CD4-positive, alpha-beta memory T cell (primary cell): ENCODE measurements at places on chromosomes 5 and 9. TPM values are rescaled to one million over a fixed set of nuclear protein-coding genes. Genes with fewer than 3 reads are reported as not detected.

DNA sequence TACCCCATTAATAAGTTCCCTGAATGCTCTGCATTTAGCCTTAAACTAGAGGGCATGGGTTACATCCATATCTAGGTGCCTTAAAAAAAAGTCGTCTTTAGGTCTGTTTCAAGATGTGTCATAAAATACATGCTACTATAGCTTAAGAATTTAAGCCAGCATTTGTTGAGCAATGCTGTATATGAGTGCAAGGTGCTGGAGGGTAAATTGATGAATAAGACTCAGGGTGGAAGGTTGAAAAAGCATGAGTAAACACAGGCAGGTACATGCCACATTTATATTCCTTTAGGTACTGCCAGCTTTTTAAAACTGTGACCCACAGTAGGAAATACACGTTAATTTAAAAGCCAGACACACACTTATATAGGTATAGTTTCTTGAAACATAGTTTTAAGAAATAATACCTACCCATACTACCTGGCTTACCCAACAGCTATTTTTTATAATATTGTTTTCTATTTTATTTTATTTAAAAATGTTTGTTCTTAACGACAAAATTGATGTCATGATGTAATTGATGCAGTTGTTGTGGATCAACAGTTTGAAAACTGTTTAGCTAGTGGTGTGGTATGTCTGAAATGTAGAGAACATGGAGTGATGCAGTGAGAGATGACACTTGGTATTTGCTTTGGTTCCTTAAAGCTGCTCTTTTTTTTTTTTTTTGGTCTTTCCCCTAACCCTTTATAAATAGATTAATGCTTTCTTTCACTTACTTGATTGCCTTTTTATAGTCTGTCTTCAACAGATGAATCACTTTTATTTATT, 3.9 kb downstream of the HMGCR start:
- H3K27me3 ChIP-seq, result no peaks in the 10 kb centered on the region
- H3K4me3 ChIP-seq, result no peak overlapping the region
- peaks cover 26% of the 10 kb centered on the region for H3K4me1 ChIP-seq
- DNase-seq, result no peak

DNA sequence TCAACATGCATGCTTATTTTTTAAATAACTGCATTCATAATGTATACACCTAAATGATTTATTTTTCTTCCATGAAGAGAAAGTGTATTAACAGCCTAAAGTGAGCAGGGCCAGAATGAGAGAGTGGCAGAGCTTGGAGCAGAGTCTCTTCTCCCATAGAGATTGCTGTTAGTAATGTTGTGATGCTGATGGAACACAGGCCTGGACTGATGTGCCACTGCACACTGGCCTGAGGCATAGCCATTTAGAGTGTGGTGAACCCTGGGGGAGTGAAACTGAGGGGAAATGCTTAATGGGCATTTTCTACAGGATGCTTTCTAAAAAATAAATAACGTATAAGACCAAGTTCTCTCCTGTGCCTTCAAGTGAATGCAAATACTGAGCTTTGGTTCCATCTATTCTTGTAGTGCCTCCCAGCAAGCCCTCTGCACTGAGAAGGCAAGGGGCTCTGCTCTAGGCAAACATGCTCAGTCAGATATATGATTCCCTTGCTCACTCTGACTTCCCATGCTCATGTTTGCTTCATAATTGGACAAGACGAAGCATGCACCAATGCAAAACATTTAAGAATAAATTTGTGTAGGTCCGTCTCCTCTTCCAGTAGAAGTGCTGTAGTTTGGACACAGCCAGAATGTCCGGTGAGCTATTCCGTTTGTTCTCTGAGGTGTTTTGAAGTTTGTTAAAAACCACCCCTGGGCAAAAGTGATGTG, 185.7 kb downstream of the PBX3 start:
- no peaks in the 10 kb centered on the region for H3K36me3 ChIP-seq
- no peak for DNase-seq
- H3K27ac ChIP-seq, result no peak overlapping the region
- no peaks in the 10 kb centered on the region for H3K4me1 ChIP-seq
- no peaks in the 10 kb centered on the region for H3K27me3 ChIP-seq

- no peak overlapping the region for H3K4me3 ChIP-seq
- no peaks in the 10 kb centered on the region for H3K4me1 ChIP-seq
- H3K27ac ChIP-seq, result no peak overlapping the region
- DNase-seq, result no peak
- peaks cover 64% of the 10 kb centered on the region for H3K36me3 ChIP-seq
- no peaks in the 10 kb centered on the region for H3K27me3 ChIP-seq
Measured at GRCh38 chr9:134150557-134151214, 13.7 kb downstream of the RNU6ATAC start.

GRCh38 chr9:37575001-37575400, 1.2 kb downstream of the FBXO10 start:
- no peaks in the 10 kb centered on the region for H3K36me3 ChIP-seq
- H3K4me1 ChIP-seq, result peaks cover 15% of the 10 kb centered on the region
- no peak overlapping the region for H3K4me3 ChIP-seq
- no peak for DNase-seq

GRCh38 chr5:93072831-93073459, 508.1 kb downstream of the NR2F1-AS1 start:
- no peak for DNase-seq
- no peak overlapping the region for H3K27ac ChIP-seq
- H3K27me3 ChIP-seq, result no peaks in the 10 kb centered on the region
- H3K36me3 ChIP-seq, result no peaks in the 10 kb centered on the region
- H3K4me1 ChIP-seq, result no peaks in the 10 kb centered on the region

DNA sequence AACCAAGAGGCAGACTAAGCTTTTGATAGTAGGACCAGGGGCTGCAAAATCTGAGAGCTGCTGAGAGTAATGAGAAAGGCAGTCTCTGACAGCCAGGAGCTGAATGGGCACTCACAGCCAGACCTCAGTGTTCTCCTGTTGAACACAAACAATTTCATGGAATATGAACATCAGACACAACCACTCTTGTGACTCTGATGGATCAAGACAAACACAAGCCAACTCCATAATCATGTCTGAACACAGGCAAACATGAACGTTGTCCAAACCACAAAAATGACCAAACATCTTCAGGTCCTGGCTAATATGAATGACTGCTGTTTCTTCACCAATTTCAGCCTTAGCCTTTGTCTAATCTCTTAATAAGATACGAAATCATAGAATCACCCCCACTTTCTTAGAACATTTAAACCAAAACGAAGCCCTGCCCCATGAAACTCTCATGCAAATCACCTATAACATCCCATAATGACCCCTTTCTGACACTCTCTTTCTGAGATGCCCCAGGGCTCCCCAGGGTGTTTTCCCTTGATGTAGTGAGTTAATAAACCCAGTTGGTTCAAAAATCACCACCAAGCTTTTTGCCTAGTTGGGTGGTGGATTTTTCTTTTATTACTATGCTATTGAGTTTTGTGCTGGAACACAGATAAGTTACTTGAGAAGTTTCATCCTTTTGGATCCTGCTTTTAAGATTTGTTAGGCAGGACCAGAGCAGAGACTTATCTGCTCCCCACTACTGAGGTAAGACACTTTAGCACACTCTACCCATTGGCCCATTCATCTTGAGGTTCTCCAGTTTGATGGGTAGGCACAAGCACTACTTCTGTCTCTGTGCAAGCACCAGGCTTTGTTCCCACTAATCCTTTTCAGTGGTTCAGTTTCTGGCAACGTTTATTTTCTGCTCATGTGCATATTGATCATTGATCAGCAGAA, 5.9 kb upstream of the ERAP2 start:
- H3K36me3 ChIP-seq, result no peaks in the 10 kb centered on the region
- H3K27ac ChIP-seq, result no peak overlapping the region
- no peak for DNase-seq

DNA sequence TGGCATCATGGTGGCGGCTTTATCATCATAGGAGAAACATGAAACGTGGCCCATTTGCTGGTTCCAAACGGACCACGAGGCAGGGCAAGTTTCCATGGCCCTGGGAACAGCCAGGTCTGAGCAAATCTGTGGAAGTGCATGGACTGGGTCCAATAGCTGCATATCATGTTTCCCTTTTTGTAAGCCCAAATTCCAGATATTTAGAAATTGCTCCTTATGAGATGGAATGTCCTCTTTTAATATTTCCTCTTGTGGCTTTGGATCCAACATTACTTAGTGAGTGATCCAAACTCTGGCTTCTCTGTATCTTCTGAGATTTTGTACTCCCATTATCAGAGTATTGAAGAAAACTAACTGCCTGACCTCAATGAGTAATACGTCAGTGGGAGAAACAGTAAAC, 79.8 kb upstream of the FBXL7 start:
- no peak overlapping the region for H3K27ac ChIP-seq
- no peak for DNase-seq
- H3K4me1 ChIP-seq, result no peaks in the 10 kb centered on the region
- no peaks in the 10 kb centered on the region for H3K27me3 ChIP-seq
- H3K36me3 ChIP-seq, result no peaks in the 10 kb centered on the region
- no peak overlapping the region for H3K4me3 ChIP-seq

DNA sequence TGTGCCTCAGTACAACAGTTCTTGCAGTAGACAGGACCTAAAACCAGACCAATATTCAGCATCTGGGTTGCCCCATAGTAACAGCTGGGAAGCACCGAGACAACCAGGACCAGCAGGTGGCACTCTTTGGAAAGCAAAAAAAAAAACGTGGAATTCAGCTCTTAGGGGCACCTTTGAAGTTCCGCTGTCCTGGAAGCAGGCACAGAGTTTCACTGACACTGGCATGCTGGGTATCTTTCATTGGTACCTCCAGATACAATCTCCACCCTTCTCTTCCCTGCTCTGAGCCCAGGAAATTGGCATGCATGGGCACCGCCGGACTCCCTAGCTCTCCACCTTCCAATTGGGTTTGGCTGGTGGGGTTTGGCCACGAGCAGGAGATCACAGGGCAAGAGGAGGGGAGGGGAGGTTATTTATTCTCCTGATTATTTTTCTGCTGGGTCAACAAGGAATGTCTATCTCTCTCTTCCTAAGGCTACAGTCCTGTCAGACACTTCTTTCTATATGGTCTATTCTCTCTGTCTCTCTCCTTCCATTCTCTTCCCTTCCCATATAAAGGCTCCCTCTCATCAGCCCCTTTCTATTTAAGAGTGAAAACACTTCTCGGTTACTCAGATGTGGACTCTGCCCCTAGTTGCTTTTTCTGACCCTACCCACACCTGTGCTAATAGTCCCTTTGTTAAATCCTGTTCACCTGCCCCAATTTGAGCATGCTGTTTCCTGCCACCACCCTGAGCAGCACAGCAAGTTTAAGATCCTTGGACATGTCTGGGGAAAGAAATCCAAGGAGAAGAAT, 1.9 kb upstream of the IDNK start:
- H3K27me3 ChIP-seq, result no peaks in the 10 kb centered on the region

GRCh38 chr5:17837757-17838156, 203.5 kb downstream of the TAF11L14 start:
- no peak overlapping the region for H3K27ac ChIP-seq
- H3K27me3 ChIP-seq, result no peaks in the 10 kb centered on the region

DNA sequence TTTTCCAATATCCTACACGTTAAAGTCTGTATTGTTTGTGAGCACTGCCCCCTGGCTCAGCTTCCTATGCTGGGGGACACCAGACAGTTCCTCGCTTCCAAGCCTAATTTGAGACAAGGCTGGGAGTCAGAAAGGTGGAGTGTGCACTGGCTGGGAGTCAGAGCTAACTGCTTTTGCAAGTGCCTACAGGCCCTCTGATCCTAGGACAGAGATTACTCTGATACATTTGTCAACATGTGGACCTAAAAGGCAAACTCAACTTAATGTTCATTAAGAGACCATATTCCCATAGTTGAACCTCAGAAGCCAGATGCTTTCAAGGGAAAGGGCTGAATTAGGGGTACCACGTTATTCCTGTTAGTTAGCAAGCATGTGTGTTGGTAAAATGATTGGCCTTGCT, 80.8 kb downstream of the NIPSNAP3B start:
- H3K4me3 ChIP-seq, result no peak overlapping the region
- H3K27ac ChIP-seq, result no peak overlapping the region
- no peak for DNase-seq

GRCh38 chr5:161687316-161687715, 1.8 kb downstream of the GABRA6 start:
- no peak for DNase-seq
- H3K27me3 ChIP-seq, result no peaks in the 10 kb centered on the region
- H3K36me3 ChIP-seq, result no peaks in the 10 kb centered on the region
- H3K27ac ChIP-seq, result no peak overlapping the region
- H3K4me3 ChIP-seq, result no peak overlapping the region
- no peaks in the 10 kb centered on the region for H3K4me1 ChIP-seq

DNA sequence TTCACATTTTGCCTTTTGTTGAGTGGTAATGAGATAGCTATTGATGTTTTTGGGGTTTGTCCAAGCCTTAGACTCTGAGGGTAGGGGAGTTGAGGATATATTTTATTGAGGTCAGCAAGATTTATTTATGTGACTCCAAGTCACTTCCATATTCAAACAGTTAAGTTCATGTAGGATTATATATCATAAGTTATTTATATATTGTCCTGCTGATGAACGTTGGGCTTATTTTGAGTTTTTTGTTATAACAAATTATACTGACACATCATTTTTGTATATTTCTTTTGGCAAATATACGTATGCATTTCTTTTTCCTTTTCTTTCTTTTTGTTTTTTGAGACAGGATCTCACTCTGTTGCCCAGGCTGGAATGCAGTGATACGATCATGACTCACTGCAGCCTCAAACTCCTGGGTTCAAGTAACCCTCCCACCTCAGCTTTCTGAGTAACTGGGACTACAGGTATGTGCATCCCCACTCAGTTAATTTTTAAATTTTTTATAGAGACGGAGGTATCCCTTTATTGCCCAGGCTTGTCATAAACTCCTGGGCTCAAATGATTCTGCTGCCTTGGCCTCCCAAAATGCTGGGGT, 23.5 kb upstream of the IL12B start:
- no peaks in the 10 kb centered on the region for H3K27me3 ChIP-seq
- no peak overlapping the region for H3K27ac ChIP-seq
- no peaks in the 10 kb centered on the region for H3K4me1 ChIP-seq
- H3K36me3 ChIP-seq, result no peaks in the 10 kb centered on the region
- H3K4me3 ChIP-seq, result no peak overlapping the region

GRCh38 chr9:81676395-81676794, 13.0 kb downstream of the TLE1 start:
- no peak overlapping the region for H3K27ac ChIP-seq
- DNase-seq, result no peak
- H3K27me3 ChIP-seq, result no peaks in the 10 kb centered on the region
- H3K4me3 ChIP-seq, result no peak overlapping the region
- no peaks in the 10 kb centered on the region for H3K36me3 ChIP-seq

Gene WNK2
- 0.26 TPM for total RNA-seq

Gene SH3RF2
- total RNA-seq, result not detected

Gene ALDH7A1
- 2.2 TPM for total RNA-seq

Gene CDKN2A
- total RNA-seq, result 7.0 TPM

Gene ARHGEF39
- total RNA-seq, result not detected

Gene IL4
- total RNA-seq, result not detected

Gene DELE1
- total RNA-seq, result 83.1 TPM
